ENCODE measurements at places on chromosomes 6 and 20.

- no peak for DNase-seq
These were observed 2.6 kb upstream of the SIRPB1 start for GRCh38 chr20:1622450-1622849.

DNA sequence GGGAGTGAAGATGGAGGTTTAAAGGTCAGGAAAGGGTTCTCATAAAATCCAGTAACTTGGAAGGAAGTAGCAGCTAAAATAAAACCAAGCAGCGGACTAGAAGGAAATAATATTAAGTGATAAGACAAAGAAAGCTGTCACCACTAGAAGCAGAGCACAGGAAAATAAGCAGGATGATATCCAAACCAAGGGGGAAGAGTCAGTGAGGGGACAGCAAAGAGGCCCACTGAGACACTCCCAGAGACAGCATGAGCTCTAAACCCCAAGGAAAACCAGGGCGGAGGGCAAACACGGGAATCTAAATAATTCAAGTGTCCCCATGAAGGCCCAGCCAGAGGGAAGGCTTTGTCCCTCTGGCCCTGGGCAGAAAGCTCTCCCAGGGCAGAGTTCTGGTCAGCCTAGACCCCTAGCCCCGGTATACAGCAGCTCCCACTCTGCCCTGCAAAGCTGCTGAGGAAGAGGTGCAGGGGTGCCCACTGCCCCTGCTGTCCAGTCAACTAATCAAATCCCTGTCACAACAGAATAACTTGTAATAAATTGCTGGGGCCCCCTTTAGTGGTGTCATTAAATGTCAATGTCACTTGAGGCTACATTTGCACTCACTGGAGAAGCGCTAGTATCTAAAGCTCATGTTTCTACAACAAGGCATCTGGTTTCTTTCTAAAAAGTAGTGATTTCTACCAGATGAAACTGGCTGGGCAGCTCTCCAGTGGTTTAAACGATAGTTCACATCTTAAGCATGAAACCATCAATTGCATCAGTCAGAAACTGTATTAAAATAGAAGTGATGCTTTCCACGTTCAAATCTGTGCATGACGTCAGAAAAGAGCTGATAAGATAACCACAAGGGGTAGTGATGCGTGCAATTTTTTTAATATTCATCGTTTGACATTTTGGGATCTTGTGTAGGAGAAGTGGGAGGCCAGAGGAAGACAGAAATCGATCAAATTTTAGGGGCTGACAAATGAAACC is 13.6 kb downstream of the PDE10A start:
- no peak for DNase-seq

DNA sequence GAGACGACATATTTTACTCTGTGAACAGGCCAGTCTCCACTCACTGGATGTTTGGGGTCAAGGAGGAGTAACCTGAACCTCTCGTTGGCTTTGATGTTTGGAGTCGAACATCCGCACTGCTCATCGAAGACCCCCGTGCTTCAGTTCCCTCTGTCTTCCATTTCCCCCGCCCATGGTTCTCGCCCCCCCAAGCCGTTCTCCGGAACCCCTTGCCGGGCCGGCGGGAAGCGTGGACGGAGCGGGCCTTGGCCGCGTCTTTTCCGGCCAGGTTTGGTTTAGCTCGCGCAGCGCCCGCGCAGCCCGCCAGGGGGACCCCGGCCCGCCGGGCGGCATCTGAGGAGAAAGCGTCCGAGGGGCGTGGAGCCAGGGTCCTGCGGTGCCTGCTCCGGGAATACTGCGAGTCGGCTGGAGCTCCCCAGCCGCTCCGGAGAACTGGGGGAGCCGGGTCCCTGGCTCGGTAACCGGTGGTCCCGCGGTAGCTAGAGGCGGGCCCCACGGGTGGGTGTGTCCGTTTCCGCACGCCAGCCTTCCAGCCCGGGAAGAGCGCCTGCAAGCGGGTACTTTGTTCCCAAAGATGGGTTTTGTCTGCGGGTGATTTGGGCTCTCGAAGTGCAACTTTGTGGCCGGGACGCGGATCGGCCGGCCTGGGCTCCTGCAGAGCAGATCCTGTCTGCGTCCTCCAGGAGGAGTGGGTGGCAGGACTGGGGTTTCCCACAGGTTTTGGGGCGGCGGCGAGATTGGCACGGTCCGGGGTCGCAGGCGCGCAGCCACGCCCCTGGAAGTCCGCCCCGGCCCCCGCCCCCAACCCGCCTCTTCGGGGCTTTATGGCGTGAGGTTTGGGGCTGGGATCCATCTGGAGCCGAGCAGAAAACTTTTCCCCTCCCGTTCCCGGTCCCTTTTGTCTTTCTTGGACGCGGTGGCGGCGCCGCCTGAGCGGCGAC is at the start of gene TMEM200A:
Gene TMEM200A (plus strand): TSS at position 852 of the 941 bp plus-strand sequence. CDS start 74,406 bp downstream, outside the sequence.
- DNase-seq, result no peak

GRCh38 chr6:16712255-16712930 is 48.9 kb downstream of the ATXN1 start:
- DNase-seq, result no peak

DNA sequence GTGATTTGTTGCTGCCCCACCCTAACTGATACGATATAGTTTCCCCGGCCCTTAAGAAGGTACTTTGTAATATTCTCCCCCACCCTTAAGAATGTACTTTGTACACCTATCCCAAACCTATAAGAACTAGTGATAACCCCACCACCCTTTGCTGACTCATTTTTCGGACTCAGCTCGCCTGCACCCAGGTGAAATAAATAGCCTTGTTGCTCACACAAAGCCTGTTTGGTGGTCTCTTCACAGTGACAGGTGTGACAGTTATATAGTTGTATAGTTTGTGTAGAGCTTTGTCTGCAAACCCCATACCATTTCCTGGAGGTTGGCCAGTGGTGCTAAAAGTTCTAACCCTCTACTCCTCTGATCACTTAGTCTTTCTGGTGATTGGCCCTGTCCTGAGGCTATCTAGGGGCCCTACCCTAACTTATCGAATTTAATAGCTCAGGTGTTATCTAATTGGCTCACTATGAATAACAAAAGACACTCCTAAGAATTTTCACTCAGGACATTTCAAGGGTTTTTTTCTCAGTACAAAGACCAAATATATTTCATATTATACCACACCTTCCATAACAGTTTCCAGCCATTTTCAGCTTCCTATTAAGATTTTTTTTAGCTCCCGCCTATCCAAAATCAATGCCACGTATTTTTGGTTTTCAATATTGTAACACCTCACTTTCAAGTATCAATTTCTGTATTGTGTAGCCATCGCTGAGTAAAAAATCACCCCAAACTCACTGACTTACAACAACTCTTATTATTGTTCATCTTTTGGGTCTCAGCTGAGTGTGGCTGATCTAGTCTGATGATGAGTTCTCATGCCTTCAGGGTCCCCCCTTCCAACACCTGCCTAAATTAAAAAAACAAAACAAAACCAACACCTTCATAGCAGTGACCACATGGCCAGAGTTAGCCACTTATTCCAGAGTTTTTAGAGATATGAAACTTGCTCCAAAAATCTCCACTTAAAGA is 9.8 kb upstream of the BTN1A1 start:
- DNase-seq, result no peak

Measured in occipital lobe (tissue), 3 donors.